Mesothelial cell of epicardium (in vitro differentiated cells): ENCODE measurements at places on chromosomes 2 and 18.

GRCh38 chr2:11385216-11385615, 40.8 kb upstream of the ROCK2 start:
- no peak for DNase-seq

DNA sequence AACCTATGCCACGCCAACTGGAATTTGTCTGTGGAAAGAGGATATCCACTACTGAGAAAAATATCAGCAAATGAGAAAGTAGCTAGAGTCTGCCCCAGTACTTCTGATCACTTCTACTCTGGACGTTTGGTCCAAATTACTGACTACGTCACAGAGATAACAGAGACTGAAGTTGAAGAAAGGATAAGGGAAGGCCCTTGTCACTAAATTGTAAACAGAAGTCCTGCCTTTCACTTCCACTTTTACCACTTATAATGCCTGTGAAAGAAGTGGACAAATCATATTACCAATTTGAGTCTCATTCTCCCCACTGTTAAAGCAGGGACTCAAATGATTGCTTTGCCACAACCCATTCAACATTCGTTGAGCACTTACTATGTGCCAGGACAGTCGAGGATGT, 173.9 kb upstream of the ERBB4 start:
- no peak for DNase-seq

- no peak for DNase-seq
Measured at GRCh38 chr2:208294482-208295024, 28.5 kb downstream of the PIKFYVE start.

DNA sequence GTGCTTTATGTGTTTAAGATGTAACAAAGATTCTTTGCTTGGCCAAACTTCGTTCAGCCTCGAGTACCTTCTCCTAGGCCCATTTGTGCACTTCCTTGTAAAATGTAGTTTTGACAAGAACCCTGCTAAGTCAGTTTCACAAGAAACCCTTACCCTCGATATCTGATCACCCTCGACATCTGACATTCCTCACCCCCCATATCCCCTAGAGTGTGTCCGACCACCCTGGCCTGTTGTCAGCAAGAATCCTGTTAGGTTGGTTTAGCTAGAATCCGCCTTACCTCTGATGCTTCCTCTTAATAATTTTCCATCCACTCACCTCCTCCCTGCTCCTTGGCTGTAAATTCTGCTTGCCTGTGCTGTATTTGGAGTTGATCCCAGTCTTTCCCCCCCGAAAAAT, 85.3 kb downstream of the UXS1 start:
- no peak for DNase-seq

DNA sequence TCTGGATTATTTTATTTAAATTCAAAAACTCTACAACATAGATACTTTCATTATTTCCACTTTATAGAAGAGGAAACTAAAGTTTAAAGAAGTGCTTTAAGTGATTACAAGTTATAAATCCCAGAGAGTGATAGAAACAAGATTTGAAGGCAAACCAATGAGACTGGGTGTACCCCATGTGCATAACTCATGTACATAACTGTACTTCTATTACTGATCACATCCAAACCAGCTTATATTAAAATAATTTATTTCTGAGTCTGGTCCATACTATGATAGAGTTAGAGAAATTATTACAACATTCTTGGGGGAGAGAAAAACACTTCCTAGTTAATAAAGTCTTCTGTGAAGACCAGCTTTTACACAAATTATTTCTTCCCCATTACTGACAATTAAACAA, 221.4 kb downstream of the EXOC6B start:
- DNase-seq: no peak

- DNase-seq: no peak
Measured at GRCh38 chr2:100877555-100877954, 57.6 kb downstream of the NPAS2 start.

DNA sequence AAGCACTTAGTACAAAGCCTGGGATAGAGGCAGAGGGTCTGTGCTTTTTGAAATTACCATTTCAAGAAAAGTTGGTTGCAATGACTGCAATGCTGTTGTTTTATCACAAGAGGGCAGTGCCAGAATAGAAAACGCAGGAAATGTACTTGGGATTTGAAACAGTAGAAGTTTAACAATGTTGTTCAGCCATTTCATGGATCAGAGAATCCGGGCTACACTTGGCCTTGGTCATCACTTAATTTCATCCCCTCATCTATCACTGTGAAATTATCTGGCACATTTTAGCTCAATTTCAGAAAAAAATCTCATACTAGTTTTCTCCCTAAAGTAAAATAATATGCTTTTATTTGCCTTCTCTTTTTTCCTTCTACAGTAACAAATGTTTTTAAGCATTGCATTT, 70.8 kb downstream of the RAPGEF4 start:
- no peak for DNase-seq

- no peak for DNase-seq
Measured at GRCh38 chr18:36600548-36600947, 228.3 kb downstream of the TPGS2 start.

- DNase-seq: no peak
Measured at GRCh38 chr18:63147973-63148372, 171.6 kb downstream of the BCL2 start.

- DNase-seq: no peak
Measured at GRCh38 chr2:101690547-101691152, 6.9 kb upstream of the MAP4K4 start.

- DNase-seq: no peak
Measured at GRCh38 chr2:9149726-9150567, 56.7 kb upstream of the ASAP2 start.

- no peak for DNase-seq
Measured at GRCh38 chr2:7154656-7155055, 237.4 kb downstream of the RNF144A start.

- DNase-seq: no peak
Measured at GRCh38 chr2:28997847-28998735, 17.0 kb downstream of the TOGARAM2 start.

DNA sequence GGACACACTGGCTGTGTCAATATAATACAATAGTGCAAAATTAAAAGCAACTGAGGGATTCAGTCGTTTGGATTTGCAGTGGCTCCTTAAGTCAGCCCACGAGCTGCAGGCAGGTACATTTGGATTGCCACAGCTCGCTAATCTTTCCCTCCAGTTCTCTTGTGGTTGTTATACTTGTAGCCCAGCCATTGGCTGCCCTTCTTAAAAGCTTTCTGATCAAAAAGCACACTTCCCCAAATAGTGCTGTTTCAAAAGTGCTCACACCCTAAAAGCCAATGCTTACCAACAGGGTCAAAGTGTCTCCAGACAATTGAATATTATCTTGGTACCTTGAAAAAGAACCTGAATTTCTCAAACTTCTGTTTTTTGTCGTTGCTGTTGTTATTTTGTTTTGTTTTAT, 404.7 kb upstream of the FAM98A start:
- no peak for DNase-seq

DNA sequence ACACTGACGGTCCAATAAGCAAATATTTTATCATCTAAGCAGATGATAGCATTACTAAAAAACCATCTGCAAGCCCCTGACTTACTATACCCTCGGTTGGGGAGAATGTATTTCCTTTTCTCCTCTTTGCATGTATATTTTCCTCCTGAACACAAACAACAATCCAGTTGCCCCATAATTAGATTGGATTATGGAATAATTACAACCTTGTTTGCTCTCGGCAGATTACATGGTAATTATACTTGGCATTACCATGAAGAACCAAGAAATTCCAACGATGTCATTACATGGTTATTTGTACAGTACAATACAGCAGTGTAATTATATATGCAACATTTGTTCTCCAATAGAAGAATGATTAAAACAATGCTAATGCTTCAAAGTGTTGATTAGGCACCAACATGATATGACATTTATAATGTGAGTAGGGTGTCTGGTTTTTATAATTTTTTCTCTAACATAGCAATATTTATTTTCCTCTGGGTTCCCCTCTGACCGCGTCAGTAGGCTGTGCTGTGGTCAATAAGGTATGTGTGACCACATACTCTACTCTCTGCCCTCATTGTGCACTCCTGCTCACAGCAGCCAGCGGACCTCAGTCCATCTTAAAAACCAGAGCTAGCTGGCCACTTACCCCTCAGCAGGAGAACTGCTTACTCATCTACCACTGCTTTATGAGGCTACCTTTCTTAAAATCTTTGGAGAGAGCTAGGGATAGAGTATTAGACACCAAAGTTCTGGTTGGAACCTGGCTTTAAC, 176.1 kb downstream of the INSIG2 start:
- no peak for DNase-seq

GRCh38 chr18:37322492-37323035, 243.0 kb downstream of the CELF4 start:
- DNase-seq: peak; percentile 50

- no peak for DNase-seq
Measured at GRCh38 chr2:160984426-160985077, 175.7 kb upstream of the TANK start.

DNA sequence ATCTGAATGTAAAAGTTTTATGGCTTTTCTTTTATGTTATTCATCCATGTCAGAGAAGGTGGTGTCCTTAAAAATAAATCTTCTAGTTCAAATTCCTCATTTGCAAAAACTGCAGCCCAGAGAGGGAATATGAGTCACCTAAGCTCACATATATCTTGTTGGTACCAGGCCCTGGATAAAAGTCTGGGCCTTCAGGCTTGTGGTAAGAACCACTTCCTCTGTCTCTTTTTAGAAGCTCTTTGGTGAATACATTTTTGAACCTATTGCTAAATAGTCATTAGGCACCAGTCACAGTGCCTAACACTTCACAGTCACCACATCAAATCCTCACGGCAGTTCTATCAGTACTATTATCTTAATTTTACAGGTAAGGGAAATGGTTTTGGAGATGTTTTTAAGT, 199.2 kb downstream of the KCNS3 start:
- DNase-seq: no peak

DNA sequence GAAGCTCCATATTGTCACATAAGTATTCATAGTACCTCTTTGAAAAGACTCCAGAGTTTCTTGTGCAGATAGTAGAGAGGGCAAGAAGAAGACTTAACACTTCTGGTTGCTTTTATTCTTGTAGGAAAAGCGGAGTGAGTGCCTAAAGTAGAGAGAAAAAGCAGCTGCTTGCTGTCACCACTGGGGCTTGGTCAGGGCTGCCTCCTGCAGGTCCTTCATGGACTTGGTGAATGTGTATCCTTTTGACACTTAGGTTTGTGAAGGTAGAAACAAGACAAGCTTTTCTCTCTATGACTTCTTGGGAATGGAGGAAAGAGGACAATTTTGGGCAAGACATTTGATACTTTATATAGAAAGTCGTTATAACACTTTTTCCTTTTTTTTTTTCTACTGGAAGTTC, 312.8 kb upstream of the FANCL start:
- no peak for DNase-seq

DNA sequence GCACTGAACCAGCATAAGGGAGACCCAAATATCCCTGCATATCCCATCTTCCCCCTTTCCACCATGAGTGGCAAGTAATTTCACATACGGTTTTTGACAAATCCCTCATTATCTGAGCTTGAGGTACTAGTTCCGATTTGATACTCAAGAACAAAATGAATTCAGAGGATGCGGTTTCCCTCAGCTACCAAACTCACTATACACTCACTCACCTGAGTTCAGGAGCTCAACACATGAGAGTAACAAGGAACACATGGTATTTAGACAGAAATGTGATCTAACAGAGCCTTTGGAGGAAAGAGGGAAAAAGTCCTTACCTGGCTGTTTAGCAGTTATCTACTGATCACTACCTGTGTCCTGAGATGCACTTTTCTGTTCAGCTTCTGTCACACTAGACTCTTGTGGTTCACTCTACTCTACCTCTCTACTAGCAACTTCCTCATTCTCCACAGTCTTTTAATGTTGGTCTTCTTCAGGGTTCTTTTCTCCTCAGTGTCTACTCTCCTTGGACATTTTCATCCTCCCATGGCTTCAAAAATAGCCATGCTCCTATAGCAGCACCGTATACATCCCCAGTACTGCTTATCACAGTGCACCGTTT, 25.1 kb downstream of the ASXL2 start:
- no peak for DNase-seq
